Esophagus squamous epithelium (tissue), 5 donors: ENCODE measurements at places on chromosomes 12 and 14.

- no peaks in the 10 kb centered on the region for H3K36me3 ChIP-seq
- H3K27me3 ChIP-seq = peaks cover 10% of the 10 kb centered on the region
- peaks cover 43% of the 10 kb centered on the region for H3K4me1 ChIP-seq
- no peak for DNase-seq
- peak overlapping the region; percentile 87 for H3K27ac ChIP-seq
These were observed 1.7 kb downstream of the MGST1 start for GRCh38 chr12:16349131-16349460.

GRCh38 chr12:101772012-101772775 is 32.9 kb upstream of the SYCP3 start:
- H3K27ac ChIP-seq = no peak overlapping the region
- peaks cover 6% of the 10 kb centered on the region for H3K4me1 ChIP-seq
- no peak overlapping the region for H3K4me3 ChIP-seq
- no peaks in the 10 kb centered on the region for H3K27me3 ChIP-seq
- peaks cover 6% of the 10 kb centered on the region for H3K36me3 ChIP-seq

GRCh38 chr12:117225179-117225578 is 34.9 kb upstream of the FBXO21 start:
- H3K4me3 ChIP-seq = no peak overlapping the region
- H3K27me3 ChIP-seq = no peaks in the 10 kb centered on the region
- no peaks in the 10 kb centered on the region for H3K4me1 ChIP-seq
- no peak overlapping the region for H3K27ac ChIP-seq
- DNase-seq = no peak
- H3K36me3 ChIP-seq = no peaks in the 10 kb centered on the region

DNA sequence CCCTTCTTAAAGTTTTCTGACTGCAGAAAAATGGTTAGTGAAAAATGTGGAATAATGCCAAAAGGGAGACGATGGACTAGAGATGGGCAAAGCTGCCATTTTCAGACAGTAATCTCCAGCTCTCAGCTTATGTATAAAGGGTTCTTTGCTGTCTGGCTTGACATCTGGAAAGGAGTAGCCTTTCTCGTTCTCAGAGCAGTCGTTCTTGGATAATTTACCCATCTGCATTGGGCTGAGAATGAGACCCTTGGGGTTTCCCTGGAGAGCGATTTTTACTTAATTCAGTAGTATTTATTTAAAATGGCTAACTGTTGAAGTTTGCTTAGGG is 1.2 kb downstream of the NUDT4 start:
- H3K27ac ChIP-seq = peak overlapping the region; percentile 97
- H3K36me3 ChIP-seq = no peaks in the 10 kb centered on the region
- no peaks in the 10 kb centered on the region for H3K27me3 ChIP-seq
- peak overlapping the region; percentile 93 for H3K4me3 ChIP-seq

DNA sequence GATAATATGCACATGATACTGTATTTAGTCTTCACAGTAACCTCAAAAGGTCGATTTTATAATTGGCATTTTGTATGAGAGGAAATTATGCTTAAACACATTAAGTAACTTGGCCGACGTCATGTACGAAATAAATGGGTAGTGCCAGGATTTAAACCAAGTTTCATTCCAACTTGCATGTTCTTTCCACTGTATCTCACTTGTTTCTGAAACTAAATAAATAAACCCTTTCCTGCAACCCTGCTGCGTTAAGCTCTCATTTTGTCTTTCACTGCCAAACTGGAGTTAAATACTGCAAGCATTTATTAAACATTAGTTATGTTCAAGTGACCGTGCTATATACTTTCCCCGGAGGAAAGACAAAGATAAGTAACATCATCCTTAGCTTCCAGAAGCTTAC is 293.9 kb upstream of the PRKD1 start:
- H3K4me1 ChIP-seq = peaks cover 3% of the 10 kb centered on the region
- H3K36me3 ChIP-seq = no peaks in the 10 kb centered on the region
- H3K4me3 ChIP-seq = no peak overlapping the region
- DNase-seq = no peak

GRCh38 chr12:88194868-88195267 is 52.8 kb downstream of the TMTC3 start:
- H3K27ac ChIP-seq = no peak overlapping the region
- no peaks in the 10 kb centered on the region for H3K27me3 ChIP-seq
- H3K36me3 ChIP-seq = peaks cover 52% of the 10 kb centered on the region
- no peaks in the 10 kb centered on the region for H3K4me1 ChIP-seq
- H3K4me3 ChIP-seq = no peak overlapping the region

DNA sequence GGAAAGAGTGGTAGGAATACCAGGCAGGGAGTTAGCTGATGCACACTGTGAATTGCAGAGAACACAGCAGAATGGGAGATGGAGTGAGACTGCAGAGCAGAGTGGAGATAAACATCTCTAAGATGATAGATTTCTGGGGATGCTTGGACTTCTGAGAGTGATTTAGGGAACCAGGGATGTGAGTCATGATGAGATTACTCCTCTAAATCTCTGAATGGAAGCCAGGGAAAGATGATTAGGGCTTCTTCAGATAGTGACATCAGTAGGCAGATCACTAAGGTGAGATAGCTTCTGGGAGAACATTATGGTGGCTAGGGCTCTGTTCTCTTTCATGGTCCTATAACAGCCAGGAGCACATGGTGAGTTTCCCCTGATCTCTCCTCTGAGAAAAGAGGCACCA is 501.5 kb upstream of the USP15 start:
- H3K27me3 ChIP-seq = no peaks in the 10 kb centered on the region
- no peak for DNase-seq
- H3K4me3 ChIP-seq = no peak overlapping the region
- H3K4me1 ChIP-seq = no peaks in the 10 kb centered on the region
- H3K36me3 ChIP-seq = no peaks in the 10 kb centered on the region
- no peak overlapping the region for H3K27ac ChIP-seq

GRCh38 chr12:47269916-47270315 is 190.2 kb upstream of the AMIGO2 start:
- no peak overlapping the region for H3K27ac ChIP-seq
- no peaks in the 10 kb centered on the region for H3K36me3 ChIP-seq
- H3K4me1 ChIP-seq = peaks cover 22% of the 10 kb centered on the region
- H3K4me3 ChIP-seq = no peak overlapping the region
- H3K27me3 ChIP-seq = no peaks in the 10 kb centered on the region
- DNase-seq = no peak

GRCh38 chr12:6032726-6033125 is 87.7 kb upstream of the ANO2 start:
- H3K27ac ChIP-seq = no peak overlapping the region
- no peak for DNase-seq
- no peak overlapping the region for H3K4me3 ChIP-seq
- no peaks in the 10 kb centered on the region for H3K27me3 ChIP-seq
- peaks cover 7% of the 10 kb centered on the region for H3K4me1 ChIP-seq
- no peaks in the 10 kb centered on the region for H3K36me3 ChIP-seq
